ENCODE measurements at places on chromosomes 16 and 17.

- DNase-seq: no peak
Measured at GRCh38 chr17:49819138-49819537, 28.7 kb downstream of the TAC4 start.

- no peak for DNase-seq
Measured at GRCh38 chr17:73657473-73658116, 13.3 kb upstream of the SDK2 start.

GRCh38 chr16:81956213-81956948, 54.9 kb downstream of the SDR42E1 start:
- DNase-seq: no peak

DNA sequence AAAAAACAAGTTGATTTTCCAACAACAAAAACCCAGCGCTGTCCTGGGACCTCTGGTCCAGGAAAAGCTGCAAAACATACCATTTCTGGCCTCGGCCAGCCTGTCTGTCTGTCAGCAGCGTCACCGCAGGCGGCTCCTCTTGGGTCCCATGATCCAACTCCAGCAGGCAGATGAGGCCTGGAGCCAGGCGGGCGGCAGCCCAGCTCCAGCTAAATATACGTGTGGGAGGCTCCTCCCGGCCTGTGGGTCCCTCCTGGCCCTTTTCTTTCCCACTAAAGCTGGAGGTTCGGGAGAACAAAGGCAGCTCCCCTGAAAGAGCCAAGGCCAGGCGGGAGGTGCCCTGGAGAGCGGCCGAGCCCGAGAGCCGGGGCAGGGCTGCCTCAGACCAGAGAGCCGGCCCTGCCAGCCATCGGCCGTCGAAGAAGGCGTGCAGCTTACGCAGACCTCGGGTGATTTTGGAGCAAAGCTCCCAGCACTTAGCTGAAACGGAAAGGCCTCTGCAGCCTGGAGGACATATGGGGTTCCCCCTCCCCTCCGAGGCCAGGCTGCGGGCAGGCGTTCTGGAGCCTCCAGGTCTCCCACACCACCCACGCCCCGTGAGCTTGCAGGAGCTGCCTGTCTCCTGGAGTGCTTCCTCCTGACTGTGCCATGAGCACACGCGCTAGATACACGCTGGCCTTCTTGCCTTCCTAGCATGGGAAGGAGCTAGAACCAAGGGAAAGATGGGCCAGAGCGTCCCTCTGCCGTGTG, 19.9 kb upstream of the JPH3 start:
- DNase-seq: no peak

- DNase-seq: no peak
Measured at GRCh38 chr17:8466456-8466855, 30.8 kb downstream of the NDEL1 start.

DNA sequence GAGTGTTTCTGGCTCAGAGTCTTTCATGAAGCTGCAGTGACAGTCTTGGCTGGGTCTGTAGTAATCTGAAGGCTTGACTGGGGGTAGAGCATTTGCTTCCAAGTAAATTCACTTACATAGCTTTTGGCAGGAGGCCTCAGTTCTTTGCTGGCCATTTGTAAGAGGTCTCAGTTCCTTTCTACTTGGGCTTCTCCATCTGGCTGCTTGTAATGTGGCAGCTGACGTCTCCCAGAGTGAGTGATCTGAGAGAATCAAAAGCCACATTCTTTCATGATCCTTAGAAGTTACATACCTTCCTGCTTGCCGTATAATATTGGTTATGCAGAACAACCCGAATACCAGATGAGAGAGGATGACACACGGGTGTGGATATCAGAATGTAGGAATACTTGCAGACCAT, 39.8 kb downstream of the NF1 start:
- no peak for DNase-seq

DNA sequence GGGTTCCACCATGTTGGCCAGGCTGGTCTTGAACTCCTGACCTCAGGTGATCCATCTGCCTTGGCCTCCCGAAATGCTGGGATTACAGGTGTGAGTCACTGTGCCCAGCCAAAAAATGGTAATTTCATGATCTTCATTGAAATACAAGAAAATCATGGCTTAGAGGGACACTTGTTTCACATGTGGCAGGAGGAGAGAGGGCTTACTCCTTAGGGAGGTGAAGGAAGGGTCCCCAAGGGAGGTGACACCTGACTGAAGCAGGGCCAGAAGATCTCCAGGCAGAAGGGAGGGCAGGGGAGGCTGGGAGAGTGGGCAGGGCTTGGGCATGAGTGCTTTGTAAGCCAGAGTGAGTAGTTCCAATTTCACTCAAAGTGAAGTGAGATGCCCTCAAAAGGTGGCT, 20.0 kb upstream of the ITGAX start:
- no peak for DNase-seq

- no peak for DNase-seq
Measured at GRCh38 chr16:12390074-12390605, 413.5 kb downstream of the CPPED1 start.

DNA sequence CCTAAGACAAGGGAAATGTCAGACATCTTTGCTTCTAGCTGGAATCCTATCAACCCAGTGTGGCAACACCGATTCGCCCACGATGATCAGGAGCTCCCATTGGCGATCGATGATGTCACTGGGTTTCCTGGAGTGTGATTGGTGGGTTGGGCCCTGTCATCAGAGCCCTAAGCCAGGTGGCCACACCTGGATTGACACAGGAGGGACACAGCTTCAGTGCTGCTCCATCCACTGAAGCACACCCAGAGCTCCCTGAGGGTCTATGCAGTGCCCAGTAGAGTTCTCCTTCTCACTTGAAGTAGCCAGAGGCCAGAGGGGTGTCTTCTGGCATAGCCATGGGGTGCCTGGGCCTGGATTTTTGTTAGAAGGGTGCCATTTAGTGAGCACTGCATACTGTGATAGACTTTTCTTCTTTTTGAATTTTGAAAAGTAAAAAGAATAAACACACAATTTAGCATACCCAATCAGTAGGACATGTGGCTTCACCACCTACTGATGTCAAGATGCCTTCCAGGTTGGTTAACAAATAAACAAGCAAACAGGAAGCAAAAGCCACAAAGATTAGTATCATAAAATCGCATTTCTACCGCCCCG, 77.6 kb downstream of the CMIP start:
- no peak for DNase-seq

GRCh38 chr16:28290859-28291254, 1.5 kb upstream of the SBK1 start:
- DNase-seq: no peak

- no peak for DNase-seq
Measured at GRCh38 chr17:72439893-72440502, 319.2 kb downstream of the SOX9 start.

- peak; percentile 78 for DNase-seq
Measured at GRCh38 chr17:7851438-7852261, 3.2 kb upstream of the TMEM88 start.

GRCh38 chr17:78977997-78978973, 1.4 kb downstream of the LGALS3BP start:
- DNase-seq: no peak

GRCh38 chr16:46688101-46688653, 801 bp downstream of the VPS35 start:
- no peak for DNase-seq

- no peak for DNase-seq
Measured at GRCh38 chr16:59148769-59149155, 414.6 kb upstream of the GOT2 start.

DNA sequence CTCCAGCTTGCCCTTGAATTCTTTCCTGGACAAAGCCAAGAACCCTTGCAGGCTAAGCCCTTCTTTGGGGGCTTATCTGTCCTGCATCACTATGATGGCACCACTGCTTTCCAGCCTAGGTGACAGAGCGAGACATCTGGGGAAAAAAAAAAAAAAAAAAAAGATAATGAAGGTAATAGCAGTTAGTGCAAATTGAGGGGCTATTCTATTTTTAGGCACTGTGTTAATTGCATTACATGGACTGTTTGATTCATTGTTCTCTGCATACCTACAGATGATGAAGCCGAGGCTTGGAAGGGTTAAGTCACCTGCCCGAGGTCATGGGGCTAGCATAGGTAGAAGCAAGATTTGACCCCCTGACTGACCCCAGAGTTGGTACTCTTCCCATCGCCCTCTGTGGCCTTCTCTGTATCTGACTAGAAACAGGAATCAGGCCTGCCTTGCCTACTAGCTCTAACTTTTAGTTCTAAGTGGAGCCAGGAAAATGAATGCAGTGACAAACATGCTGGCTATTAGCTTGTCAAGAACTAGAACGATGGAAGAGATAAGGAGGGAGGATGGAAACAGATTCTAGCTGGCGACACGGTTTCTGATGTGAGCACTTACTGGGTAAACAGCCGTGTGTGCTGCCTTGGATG, 312.1 kb downstream of the SNX29 start:
- no peak for DNase-seq

DNA sequence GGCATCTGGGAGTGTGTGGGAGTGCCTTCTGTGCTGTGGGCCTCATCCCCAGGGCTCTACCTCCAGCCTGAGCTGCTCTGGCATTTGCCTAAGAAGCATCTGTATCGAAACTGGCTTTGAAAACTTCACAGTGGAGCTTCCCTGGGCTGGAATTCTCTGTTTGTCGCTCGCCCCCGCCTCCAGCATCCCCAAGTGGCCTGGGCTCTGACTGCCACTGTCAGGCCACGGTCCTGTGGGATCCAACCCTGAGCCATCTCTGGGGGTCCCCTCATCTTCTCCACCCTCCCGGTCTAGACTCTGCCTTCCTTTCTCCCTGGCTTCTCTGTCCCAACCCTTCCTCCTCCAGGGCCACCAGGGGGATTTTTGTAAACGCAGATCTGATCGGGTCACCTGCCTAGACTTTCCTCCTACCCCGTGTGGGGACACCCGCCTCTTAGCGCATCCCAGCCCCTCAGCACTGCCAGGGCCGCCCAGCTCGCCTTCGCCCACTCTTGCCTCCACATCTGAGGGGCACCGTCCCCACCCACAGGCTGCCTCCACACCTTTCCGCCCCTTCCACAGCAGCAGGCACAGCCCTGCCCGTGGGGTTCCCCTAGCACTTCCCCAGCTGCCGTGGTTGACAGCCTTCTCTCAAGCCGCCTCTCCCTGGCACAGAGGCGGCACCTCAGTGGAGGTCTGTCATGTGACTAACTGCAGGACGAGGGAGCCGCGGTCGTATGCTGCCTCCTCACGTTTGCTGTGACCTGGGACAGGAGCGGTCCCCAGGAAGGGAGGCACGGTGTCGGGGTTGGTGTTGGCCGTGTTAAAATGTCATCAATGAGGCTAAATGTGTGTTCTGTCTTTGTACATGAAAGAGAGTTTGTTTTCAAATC, 12.0 kb downstream of the TBC1D24 start:
- DNase-seq: no peak

DNA sequence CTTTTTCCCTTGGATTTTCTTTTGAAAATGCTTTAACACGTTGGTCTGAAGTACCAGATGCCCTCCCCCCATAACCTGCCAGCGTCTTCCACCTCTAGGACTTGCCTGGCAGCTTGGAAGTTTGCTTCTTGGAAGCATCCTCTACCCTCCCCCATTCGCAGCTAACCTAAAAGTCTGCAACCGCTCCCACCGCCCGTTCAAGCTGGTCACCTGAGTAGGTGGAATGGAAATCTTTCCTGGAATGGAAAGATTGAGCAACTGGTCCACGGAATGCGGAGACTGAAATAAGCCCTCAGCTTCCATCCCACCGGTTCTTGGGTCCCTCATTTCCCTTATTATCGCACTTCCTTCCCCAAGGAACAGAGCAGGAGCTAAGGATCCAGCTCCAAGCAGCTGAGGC, 31.4 kb downstream of the HS3ST3B1 start:
- no peak for DNase-seq

DNA sequence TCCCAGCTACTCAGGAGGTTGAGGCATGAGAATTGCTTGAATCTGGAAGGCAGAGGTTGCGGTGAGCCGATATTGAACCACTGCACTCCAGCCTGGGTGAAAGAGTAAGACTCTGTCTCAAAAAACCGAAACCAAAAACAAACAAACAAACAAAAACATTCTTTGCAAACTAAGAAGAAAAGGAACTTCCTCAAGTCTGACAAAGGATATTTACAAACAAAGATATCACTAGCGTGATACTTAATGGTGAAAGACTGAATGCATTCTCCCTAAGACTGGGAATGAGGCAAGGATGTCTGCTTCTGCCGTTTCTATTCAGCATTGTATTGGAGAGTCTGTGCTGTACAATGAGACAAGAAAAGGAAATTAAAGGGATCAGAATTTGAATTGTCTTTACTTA, 10.5 kb upstream of the MPO start:
- DNase-seq: no peak

DNA sequence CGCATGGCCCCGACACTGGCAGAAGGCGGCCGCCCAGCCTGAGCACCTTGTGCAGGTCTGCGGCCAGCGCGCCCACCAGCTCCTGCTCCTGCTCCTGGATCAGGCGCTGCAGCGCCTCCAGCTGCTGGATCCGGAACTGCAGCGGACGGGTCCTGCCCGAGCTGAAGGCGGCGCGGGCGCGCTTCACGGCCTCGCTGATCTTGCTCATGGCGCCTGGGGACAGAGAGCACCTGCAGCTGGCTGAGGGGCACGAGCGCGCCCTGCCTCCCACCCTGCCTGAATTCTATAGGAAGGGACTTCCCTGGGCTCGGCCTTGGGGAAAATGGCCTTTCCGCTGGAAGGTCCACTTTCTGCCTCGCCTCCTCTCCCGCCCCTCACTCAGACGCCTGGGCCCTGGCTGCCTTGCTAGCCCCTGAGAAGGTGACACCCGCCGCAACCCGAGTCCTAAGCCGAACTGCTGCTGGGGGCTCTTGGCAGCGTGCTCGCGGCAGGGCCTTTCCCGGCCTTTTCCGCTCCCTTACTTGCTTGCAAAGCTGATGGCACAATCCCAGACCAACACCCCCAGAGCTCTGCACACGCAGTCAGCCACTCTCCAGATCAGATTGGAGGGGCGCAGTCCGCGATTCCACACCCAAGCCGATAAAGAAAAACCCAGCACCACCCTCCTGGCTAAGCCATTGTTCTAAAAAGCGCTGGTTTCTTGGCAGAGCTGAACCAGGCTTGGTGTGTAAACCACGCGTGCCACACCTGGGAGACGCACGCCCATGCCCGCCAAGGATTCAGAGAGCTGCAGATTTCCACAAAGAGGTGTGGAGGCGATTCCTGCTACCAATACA, 3.0 kb downstream of the ALDH3A1 start:
- DNase-seq: peak; percentile 76

DNA sequence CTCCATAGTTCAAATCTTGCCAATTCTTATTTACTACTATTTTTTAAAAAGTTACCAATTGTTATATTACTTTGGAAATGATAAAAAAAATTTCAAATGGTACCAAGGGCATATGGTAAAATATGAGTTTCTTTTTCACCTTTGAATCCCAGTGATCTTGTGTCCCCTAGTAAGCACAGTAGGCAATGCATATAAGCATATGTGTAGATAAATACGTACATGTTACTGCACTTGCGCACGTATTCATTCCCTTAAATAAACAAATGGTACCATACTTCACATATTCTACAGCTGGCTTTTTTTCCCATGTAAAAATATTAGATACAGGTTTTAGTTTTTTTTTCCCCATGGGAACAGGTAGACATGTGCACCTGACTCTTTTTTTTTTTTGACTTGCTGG, 27.6 kb downstream of the HEATR9 start:
- no peak for DNase-seq

- no peak for DNase-seq
Measured at GRCh38 chr16:67245674-67246080, 1.6 kb downstream of the FHOD1 start.

- DNase-seq: peak; percentile 64
Measured at GRCh38 chr17:15260376-15261257, 4.5 kb downstream of the PMP22 start.

GRCh38 chr16:83913245-83913633, 14.3 kb downstream of the MLYCD start:
- no peak for DNase-seq

- no peak for DNase-seq
Measured at GRCh38 chr17:57530508-57530907, 214.6 kb downstream of the CCDC182 start.

All from caudate nucleus (tissue), 63 donors.